RCC 7860 (cell line): ENCODE measurements at places on chromosomes 6 and 20.
A peak's percentile ranks its signal among the peaks of the same experiment; 100 is the strongest.

GRCh38 chr6:21085643-21086042 is 507.9 kb upstream of the SOX4 start:
- DNase-seq = no peak

GRCh38 chr6:55819811-55820210 is 55.6 kb downstream of the BMP5 start:
- no peak for DNase-seq

GRCh38 chr6:139580592-139581484 is 206.4 kb upstream of the CITED2 start:
- DNase-seq = no peak

GRCh38 chr6:82507112-82507511 is 143.5 kb downstream of the TPBG start:
- no peak for DNase-seq

DNA sequence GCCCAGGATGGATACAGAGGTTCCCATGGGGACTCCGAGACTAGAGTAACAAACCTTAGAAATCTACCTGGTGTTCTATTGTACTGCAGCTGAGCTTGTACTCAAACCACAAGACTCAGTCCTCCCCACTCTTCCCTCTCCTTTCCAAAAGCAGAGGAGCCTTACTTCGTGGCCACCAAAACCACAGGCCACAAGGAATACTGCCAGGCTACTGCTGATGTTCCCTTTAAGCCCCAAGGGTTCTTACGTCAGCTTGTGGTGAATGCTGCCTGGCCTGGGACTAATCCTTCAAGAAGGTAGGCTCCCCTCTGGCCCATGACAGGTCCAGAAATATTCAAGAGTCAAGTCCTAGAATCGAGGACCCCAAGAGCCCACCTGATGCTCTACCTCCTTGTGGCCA is 10.5 kb upstream of the DEFB128 start:
- DNase-seq = no peak

DNA sequence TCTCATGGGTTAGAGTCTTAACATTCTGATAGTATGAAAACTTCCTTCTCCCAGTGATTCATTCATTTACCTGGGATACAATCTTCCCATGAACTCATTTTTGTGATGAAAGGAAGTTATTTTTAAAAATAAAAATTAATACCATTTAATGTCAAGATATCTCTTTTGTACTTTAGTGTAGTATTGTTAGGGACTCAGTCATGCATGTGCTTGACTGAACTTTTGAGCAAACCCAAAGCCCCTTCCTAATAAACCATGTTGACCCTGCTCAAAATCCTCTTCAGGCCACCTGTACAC is 52.4 kb downstream of the RNF217 start:
- DNase-seq = no peak

DNA sequence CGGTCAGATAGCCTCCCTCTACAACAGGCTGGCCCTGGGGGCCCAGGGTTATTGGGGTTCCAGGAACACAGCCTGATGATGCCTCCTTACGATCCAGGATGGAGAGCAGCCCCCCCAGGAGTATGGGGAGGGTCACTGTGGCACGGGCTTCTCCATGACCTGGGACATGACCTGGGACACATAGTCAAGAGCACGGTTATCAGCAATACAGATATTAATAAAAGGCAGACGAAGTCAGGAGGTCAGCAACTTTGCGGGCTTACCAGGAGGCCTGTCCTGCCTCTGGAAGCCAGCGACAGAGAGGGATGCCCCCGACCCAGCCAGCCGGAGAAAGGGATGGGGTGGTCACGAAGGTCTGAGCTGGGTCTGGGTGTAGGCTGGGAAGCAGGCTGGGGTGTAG is 795 bp downstream of the MMP24OS start:
- no peak for DNase-seq

GRCh38 chr6:167833396-167833763 is 6.7 kb downstream of the AFDN start:
- DNase-seq = no peak

- no peak for DNase-seq
Observed at GRCh38 chr6:141552031-141552430, 580.7 kb upstream of the GJE1 start.

DNA sequence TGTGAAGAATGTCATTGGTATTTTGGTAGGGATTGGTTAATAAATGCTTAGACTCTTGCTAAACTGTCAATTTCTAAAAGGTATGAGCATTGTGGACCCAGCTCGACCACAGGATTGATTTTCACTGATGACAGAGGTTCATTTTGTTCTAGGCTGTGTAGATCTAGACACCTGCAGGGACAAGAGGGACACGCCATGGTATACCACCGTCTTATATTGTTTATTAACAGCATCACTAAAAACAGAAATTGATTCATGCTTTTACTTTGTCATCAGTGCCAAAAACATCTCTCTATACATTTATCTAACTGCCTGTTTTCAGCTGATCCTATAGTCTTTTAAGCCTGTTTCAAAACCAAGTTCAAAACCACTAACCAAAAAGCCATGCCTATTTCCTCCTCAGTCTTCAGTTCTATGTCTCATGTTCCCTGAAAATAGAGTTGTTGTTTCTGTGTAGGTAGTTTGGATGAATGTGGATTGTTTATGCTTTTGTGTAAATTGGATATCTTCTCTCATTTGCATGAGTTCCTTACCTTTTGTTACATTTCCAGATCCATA is 109.8 kb downstream of the JAG1 start:
- no peak for DNase-seq

- DNase-seq = peak; percentile 93
Observed at GRCh38 chr20:32752458-32753250, 9.4 kb upstream of the COMMD7 start.

GRCh38 chr6:23600118-23600517 is 525.9 kb upstream of the NRSN1 start:
- DNase-seq = no peak

- DNase-seq = no peak
Observed at GRCh38 chr20:59207742-59208357, 44.2 kb downstream of the ZNF831 start.

DNA sequence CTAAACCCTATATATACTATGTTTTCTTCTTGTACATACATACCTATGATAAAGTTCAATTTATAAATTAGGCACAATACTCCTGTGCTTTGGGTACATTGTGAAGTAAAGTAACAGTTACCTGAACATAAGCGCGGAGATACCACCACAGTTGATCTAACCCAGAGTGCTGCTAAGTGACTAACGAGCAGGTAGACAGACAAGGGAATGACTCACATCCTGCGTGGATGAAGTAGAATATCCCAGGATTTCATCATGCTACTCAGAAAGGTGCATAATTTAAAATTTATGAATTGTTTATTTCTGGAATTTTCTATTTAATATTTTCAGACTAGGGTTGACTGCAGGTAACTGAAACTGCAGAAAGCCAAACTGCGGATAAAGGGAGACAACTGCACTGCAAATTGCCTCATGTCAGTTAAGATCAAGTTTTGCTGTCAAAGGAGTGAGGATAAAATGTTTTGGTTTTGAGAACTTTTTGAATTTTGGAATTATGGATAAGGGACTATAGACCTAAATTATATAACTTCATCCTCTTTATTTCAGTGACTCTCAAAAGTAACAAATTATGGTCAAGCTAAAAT is 14.4 kb downstream of the MKKS start:
- DNase-seq = peak; percentile 40

- no peak for DNase-seq
Observed at GRCh38 chr6:16060039-16060438, 68.8 kb upstream of the MYLIP start.
